ENCODE measurements at places on chromosomes 11 and 22. TPM values are rescaled to one million over a fixed set of nuclear protein-coding genes. Genes with fewer than 3 reads are reported as not detected.

EI24 gene
- 50.1 TPM for total RNA-seq

CHADL gene
- total RNA-seq, result 1.2 TPM

MS4A6E gene
- total RNA-seq, result 1.3 TPM

PRR33 gene
- total RNA-seq, result not detected

UPK3A gene
- not detected for total RNA-seq

SMC1B gene
- total RNA-seq, result not detected

Measured in aorta (tissue), 5 donors.